ENCODE measurements at places on chromosomes 13 and 19.

DNA sequence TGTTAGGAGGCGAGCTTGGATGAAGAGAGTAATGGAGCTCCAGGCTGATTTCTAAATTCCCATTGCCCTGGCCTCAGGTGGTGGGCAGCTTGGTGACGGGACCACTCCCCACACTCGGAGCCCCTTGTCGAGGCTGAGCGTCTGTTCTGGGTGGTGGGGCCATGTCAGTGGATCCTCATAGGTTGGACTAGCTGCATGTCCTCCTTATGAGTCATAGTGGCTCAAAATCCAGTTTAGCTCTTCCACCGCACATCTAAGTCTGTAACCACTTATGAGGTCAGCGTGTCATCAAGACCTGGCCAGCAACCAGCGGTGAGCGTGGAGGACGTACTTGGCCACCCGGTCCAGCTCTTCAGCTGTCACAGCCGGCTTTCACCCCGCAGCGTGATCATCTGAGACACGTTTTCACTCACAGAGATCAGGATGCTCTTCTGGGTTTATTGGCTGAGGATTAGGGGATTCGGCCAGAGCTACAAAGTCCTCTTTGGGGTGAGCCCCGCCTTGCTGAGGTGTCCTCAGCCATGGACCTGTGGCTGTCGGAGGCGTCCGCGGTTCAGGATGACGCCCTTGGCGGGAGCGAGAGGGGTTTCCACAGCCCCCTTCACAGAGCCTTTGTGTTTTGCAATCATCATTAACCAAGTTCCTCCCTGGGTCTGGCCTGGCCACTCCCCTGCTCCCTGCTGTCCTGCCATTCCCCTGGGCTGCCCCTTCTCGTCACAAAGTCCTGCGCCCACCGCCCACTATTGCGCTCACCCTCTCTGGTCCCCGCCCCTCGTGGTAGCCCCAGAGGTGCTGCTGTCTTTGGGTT lies 41.9 kb downstream of the ADPRHL1 start:
- no peak for DNase-seq

DNA sequence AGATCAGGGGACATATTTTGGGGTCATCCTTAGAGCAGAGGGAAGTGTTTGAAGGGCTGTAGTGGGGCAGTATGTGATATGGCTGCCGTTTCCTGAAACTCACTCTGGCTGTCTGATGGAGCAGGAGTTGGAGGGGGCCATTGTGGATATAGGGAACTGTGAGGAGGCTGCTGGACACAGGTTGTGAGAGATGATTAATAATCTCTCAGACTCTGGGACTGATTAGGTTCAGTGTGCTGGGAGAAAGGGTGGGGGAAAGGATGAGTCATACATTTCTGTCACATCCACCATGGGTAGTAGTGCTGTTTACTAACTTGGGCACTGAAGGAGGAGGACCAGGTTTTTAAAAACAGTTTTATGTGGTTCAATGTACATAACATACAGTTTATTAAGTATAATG lies 4.8 kb downstream of the B3GLCT start:
- DNase-seq, result no peak

GRCh38 chr19:14731200-14731599 lies 41.4 kb downstream of the ZNF333 start:
- DNase-seq, result no peak

- DNase-seq, result no peak
These were observed 15.1 kb upstream of the ZNF507 start for GRCh38 chr19:32330213-32330857.

DNA sequence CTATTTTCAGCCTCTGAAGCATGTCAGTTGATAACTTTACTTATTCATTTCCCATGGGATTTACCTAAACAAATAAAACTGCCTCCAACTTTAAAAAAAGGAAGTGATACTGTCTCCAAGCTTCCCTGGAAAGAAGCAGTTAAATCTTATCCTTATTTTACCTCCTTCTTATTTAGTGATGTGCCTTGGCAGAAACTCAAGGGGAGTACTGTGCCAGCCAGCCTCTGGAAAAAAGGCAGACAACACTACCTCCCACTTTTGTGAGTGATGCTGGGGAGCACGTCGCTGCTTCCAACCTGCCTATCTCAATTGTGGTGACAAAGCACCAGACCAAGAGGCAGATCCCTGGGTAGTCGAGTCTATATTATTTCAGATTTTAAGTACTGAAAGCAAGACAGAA lies 765.6 kb downstream of the DIAPH3 start:
- DNase-seq, result no peak

DNA sequence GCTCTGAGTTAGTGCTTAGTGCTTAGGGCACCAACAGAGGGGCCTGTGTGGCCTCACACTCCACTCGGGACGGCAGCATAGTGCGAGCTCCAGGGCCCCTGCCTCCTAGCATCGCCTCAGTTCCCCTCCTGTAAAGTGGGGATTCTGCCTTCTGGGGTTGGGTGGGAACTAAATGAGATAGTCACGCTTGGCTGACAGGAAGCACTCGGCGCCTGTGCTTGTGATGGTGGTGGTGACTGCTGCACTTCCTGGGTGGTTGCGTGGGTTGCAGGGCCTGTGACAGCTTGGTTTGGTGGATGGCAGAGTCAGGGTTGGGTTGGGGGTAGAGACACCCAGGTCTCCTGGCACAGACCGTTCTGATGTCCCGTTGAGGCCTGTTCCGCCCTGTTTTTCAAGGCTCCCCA lies 7.7 kb downstream of the PLEKHF1 start:
- peak; percentile 81 for DNase-seq

DNA sequence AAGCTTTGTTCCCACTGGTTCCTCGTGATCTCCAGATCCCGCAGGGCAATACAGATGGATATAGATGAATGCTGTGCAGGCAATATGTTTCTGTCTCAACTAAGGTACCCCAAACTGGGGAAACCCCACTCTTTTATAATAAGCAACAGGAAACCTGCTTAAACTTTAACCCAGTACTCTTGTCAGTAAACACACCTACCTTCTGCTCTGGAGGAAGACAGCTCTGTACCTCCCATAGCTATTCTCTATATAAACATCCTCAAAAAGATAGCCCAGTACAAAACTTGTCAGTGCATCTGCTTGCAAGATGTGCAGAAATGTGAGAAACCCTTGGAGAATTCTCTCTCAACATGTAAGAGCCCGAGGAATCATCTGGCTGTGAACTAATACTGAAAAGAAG lies 583.6 kb downstream of the OLFM4 start:
- no peak for DNase-seq

DNA sequence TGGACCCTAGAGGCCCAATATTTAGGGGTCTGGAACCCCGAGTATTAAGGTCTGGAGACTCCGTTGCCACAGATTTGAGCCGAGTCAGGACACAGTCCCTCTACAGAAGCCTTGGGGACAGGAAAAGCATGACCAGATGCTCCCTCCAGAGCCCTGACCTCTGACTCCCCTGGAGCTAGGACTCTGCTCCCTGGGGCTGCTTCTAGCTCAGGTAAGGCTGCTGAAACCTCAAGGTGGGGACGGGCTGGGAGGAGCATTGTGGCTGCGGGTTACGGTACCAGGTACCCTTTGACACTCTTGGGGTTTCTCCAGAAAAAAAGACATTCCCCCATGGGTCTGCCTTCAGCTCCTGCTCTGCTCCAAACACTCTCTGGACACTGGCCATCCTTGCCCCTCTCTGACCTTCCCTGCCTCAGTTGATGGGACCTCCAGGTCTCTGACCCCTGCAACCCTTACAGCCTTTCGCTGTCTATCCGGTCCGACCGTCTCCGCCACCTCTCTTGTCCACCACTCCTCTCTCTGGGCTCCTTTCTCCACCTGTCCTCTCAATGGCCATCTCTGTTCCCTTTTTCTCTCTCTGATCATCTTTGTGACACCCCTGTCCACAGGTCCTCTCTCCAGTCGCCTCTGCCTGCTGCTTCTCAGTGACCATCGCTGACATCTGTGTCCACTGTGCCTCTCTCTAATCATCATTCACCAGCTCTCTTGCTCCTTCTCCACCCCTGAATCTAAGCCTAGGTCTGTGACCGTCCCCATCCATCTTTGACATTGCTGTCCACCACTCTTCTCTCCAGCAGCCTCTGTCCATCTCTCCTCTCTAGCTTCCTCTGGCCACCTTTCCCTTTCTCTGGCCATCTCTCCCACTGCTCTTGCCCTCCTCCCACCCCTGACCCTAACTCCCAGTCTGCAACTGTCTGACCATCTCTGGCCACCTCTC lies 1.4 kb downstream of the LRFN3 start:
- no peak for DNase-seq

GRCh38 chr19:57664269-57665127 lies 4.2 kb upstream of the ZSCAN4 start:
- no peak for DNase-seq

DNA sequence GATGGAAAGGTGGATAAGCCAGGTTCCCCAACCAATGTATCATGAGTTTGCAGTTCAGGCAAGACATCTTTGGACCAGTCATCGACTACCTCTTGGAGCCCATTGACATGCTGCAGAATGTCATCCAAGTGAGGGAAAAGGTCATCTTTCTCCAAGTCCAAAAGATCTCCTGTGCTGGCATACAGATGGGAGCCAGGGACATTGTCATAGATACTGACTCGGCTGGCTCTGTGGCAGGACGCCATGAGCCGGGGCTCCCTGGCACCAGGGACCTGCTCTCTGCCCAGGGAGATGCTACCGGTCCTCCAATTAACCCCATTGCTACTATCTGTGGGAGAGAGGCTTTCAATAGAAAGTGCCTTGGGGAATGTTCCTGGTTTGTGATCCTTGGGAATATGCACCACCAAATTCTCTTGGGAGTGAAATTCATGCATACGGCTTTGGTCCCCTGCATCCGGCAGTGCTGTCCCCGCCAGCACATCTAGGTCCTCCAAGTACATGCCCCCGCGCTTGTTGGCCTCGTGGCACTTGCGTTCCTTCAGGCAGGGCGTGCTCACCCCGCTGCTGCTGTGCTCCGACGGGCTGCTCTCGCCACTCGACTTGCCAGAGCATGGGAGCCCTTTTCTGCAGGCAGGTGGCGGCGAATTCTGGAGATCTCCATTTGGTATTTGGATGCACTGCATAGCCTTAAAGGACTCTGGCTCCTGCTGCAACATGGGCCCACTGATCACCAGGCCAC lies 113.0 kb downstream of the KL start:
- DNase-seq, result no peak

DNA sequence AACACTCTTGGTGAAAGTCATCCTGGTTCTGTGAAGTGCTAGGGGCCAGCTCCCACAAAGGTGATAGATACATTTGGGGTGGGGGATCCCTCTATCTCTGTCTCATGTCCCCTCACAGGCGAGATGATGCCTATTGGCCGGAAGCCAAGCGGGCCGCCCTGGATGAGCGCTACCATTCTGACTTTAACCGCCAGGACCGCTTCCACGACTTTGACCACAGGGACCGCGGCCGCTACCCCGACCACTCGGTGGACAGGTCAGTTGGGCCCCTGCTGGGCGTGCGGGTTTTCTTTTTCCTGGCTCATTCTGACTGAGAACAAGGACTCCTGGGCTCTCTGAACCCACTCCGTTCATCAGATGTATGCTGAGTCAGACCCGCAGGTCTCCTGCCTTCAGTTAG lies 16.4 kb downstream of the MICOS13 start:
- no peak for DNase-seq

GRCh38 chr13:31827707-31828106 lies 88.4 kb downstream of the RXFP2 start:
- no peak for DNase-seq

DNA sequence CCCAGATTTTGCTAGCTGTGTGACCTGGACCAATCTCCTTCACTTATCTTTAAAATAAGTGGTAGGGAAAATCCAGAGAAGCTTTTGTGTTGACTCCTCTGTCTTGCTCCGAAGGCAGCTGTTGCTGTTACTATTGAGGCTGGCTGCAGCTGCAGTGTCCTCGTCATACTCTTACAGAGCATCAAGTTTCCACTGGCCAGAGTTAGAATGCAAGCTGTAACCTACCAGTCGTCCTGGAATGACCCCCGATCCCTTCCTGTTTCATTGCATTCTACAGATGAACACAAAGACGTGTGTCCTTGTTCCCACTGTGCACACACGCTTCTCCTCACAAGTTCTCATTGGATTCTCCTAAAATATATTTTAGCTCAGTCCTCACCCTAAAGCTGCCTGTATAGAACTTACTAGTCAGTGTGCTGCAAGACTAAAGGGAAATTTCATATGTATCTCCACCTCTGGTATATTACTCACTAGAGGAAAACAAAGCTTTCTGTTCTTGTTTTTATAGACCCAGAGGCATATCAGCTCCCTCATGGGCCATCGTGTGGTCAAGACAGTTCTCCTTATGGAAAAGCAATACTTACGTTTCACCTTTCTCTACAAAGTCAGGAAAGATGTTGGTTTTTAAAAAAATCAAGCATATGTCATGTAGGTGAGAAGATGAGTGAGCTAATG lies 589.8 kb downstream of the LMO7 start:
- DNase-seq, result no peak

DNA sequence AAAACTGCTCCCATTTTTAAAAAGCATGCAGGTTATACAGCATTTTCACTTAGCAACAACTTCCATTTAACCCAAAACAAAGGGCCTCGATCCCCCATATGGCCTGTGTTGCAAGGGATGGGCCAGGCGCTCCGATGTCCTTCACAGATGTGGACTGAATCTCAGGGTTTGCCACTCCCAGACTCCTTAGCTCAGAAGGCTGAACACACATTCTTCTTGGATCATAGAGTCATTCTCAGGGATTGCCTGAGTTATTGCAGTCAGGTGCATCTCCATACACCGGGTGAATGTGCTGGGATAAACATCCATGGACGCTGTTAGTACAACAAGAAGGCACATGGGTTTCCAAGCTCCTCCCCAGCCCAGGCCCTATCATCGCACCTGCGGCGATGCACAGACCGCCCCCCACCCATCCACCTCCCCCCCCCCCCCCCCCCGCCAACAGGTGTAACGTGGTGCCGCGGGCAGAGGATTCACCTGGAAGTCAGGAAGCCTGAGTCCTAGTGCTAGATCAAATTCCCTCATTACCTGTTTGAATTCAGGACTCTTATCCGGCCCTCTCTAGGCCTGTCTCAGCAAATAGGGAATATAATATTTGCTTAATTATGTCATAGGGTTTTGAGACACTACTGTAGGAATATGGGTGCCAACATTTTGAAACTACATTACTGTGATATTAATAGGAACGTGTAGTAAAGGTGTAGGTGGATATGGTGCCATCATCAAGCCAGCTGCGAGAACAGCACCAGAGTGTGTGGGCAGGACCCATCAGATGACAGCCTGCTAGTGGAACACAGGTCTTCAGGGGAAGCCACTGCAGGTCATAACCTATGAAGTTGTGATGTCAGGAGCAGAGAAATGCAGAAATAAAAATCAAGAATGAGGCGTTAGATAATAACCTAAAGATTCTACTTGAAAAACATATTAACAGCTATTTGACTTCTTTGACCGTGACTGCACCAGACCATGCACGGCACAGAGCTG lies 110.9 kb downstream of the SACS start:
- DNase-seq, result no peak

GRCh38 chr13:59877933-59878332 lies 285.8 kb downstream of the DIAPH3 start:
- DNase-seq, result no peak

DNA sequence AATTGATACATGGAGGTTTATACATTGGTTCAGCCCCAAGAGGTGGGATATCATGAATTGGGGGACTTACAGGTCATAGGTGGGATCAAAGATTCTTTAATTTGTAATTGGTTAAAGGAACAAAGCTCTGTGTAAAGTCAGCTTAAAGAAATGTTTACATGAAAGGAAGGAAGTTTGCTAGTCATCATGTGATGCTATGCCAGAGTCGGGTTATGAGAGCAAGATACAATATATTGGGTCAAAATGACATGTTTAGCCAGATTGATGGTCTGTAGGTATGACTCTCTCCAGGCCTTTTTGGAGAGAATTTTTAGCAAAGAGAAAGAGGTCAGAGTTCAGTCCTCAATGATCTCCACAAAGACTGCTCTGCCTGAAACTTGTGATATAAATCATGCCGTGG lies 5.3 kb upstream of the CYSLTR2 start:
- no peak for DNase-seq

GRCh38 chr19:4555657-4556561 lies 3.6 kb downstream of the SEMA6B start:
- DNase-seq, result no peak
